ENCODE measurements at places on chromosomes 5 and 9. TPM values are rescaled to one million over a fixed set of nuclear protein-coding genes. Genes with fewer than 3 reads are reported as not detected.

Gene LMX1B
- 0.21 TPM for total RNA-seq

Gene CSF2
- 3.9 TPM for total RNA-seq

Gene LHX3
- total RNA-seq: not detected

Gene PLPP7
- 1.7 TPM for total RNA-seq

GRCh38 chr9:128059365-128059983, 7.6 kb downstream of the NAIF1 start:
- peak overlapping the region; percentile 16 for H3K27ac ChIP-seq
- peaks cover 18% of the 10 kb centered on the region for H3K36me3 ChIP-seq
- H3K27me3 ChIP-seq: no peaks in the 10 kb centered on the region
- DNase-seq: no peak
- peaks cover 61% of the 10 kb centered on the region for H3K4me1 ChIP-seq
- no peak overlapping the region for H3K4me3 ChIP-seq

GRCh38 chr9:90017679-90018078, 412.9 kb downstream of the GADD45G start:
- no peaks in the 10 kb centered on the region for H3K36me3 ChIP-seq
- DNase-seq: no peak
- peaks cover 6% of the 10 kb centered on the region for H3K4me1 ChIP-seq
- H3K27ac ChIP-seq: no peak overlapping the region

GRCh38 chr5:91168859-91169258, 214.3 kb downstream of the ARRDC3 start:
- H3K4me3 ChIP-seq: no peak overlapping the region
- H3K27ac ChIP-seq: no peak overlapping the region
- H3K36me3 ChIP-seq: no peaks in the 10 kb centered on the region
- no peak for DNase-seq
- H3K27me3 ChIP-seq: no peaks in the 10 kb centered on the region

DNA sequence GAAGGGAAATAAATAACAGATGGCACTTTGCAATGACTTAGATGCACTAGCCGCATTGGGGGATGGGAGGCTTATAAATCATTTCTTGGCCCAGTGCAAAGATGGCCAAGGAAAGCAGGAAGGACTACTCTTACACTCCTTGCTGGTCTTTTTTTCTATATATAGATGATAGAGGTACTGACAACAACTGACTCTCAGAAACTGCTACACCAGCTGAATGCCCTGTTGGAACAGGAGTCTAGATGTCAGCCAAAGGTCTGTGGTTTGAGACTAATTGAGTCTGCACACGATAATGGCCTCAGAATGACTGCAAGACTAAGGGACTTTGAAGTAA, 1.7 kb downstream of the CCNG1 start:
- peak overlapping the region; percentile 77 for H3K4me3 ChIP-seq
- DNase-seq: no peak
- H3K27ac ChIP-seq: no peak overlapping the region
- H3K36me3 ChIP-seq: peaks cover 36% of the 10 kb centered on the region
- peaks cover 33% of the 10 kb centered on the region for H3K4me1 ChIP-seq

- no peak for DNase-seq
- no peaks in the 10 kb centered on the region for H3K36me3 ChIP-seq
- no peak overlapping the region for H3K27ac ChIP-seq
- no peaks in the 10 kb centered on the region for H3K4me1 ChIP-seq
- no peak overlapping the region for H3K4me3 ChIP-seq
Observed at GRCh38 chr5:128284236-128284635, 200.7 kb downstream of the SLC12A2 start.

- H3K4me1 ChIP-seq: peaks cover 5% of the 10 kb centered on the region
- no peaks in the 10 kb centered on the region for H3K27me3 ChIP-seq
- peaks cover 52% of the 10 kb centered on the region for H3K36me3 ChIP-seq
- H3K4me3 ChIP-seq: no peak overlapping the region
- H3K27ac ChIP-seq: no peak overlapping the region
Observed at GRCh38 chr5:179969110-179969509, 61.4 kb upstream of the TBC1D9B start.

DNA sequence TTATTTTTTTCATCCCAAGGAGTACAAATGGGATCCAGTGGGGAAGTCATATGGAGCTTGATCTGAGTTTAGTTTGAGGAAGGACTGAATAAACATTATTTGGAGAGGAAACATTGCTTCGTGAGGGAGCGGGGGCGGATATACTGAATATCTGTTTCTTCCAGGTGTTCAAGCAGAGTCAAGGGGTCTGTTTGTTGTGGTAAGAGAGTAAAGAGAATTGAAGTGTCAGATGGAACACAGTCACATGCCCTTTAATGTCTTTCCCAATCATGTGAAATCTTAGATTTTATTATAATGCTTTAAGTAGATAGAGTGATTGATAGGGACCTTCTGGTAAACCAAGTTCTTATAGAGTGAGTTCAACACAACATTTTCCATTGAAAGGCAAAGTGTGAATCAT, 33.7 kb downstream of the DDX46 start:
- no peak for DNase-seq
- no peaks in the 10 kb centered on the region for H3K4me1 ChIP-seq
